ENCODE measurements at places on chromosomes 2 and 18.

- DNase-seq, result no peak
Observed at GRCh38 chr2:120077896-120078295, 65.0 kb downstream of the EPB41L5 start.

GRCh38 chr2:100755441-100755840 lies 64.5 kb upstream of the NPAS2 start:
- no peak for DNase-seq

DNA sequence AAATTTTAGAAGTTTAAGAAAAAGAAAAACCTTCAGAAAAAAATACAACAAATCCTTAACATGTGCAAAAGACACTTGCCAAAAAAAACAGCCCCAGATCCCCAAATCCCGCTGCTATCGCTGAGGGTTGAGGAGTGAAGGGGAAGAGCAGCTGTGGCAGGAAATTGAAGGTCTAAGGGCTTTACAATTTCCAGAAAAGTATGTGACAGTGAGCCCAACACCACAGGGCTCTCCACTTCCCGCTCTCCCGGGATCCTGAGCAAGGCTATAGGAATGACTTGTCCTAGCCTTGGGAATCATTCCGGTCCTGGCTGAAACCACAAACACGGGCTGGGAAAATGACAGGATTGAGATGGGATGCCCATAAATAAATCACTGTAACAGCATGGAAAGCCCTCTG lies 191.4 kb downstream of the TMEM163 start:
- no peak for DNase-seq

DNA sequence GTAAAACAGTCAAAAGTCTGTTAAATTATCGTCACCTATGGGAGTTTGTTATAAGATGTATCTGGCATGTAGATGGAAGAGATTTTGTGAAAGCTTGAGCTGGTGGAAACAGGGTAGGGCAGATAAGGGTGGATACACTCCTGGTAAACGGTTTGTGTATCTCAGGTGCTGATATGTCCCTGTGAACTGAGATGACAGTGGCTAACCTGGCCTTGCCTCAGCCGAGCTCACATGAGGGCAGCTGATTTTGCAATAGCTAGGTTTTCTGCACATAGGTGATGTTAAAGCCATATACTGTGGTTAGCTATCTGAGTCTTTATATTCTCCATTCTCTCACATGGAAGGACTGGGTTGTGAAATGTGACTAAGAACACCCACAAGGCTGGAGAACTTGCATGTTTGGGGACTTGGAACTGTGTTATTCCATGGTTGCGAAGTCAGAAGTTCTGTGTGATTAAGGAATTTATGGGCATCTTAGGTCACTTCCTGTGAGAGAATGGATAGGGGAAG lies 205.1 kb downstream of the TPGS2 start:
- no peak for DNase-seq

DNA sequence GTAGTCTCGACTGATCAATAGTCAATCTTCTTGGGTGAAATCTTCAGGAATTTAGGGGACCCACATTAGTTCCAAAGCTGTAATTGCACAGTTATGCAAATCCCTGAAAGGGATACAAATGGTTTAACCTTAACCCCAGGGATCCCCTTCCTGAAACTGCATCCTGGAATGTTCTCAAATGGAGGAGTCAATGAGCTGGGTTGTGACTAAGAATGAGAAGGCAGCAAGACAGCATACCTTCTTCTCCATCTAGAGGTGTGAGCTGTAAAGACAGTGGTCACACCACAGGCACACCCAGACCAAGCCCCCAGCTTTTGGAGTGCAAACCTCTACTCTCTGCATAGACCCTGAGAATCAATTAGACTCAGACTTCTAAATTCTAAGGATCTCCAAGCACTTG lies 164.7 kb upstream of the MEIS1 start:
- DNase-seq, result no peak

- no peak for DNase-seq
Observed at GRCh38 chr2:59737299-59737698, 816.2 kb downstream of the BCL11A start.

DNA sequence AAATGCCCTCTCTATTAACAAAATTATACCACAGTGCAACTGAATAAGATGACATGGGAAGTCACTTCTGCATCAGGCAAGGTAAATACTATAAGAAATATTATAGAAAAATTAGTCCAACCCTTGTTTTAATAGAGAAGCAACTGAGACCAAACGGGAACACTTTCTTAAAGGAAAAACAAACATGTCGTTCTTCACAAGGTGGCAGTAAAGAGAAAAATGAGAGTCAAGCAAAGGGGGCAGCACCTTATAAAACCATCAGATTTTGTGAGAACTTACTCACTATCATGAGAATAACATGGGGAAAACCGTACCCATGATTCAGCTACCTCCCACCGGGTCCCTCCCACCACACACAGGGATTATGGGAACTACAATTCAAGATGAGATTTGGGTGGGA lies 481.7 kb upstream of the CRIM1 start:
- no peak for DNase-seq

GRCh38 chr18:24126155-24126961 lies 12.5 kb upstream of the CABYR start:
- no peak for DNase-seq

GRCh38 chr2:28142386-28142785 lies 250.3 kb upstream of the FOSL2 start:
- no peak for DNase-seq

DNA sequence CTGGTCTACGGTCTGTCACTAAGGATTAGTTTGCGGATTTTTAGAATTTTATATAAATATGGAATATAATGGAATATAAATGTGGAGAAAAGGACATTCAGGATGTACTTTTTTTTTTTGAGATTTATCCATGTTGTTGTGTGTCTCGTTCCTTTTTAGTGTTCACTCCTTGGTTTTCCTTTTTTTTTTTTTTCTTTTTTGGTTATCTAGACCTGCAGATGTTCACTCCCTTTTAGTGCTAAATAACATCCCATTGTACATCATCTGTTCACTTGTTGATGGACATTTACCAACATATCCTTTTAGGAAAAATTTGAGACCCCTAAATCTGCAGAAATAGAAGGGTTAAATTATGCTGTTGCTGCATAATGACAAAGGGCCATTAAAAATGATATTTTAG lies 25.5 kb upstream of the RPL37A start:
- no peak for DNase-seq

DNA sequence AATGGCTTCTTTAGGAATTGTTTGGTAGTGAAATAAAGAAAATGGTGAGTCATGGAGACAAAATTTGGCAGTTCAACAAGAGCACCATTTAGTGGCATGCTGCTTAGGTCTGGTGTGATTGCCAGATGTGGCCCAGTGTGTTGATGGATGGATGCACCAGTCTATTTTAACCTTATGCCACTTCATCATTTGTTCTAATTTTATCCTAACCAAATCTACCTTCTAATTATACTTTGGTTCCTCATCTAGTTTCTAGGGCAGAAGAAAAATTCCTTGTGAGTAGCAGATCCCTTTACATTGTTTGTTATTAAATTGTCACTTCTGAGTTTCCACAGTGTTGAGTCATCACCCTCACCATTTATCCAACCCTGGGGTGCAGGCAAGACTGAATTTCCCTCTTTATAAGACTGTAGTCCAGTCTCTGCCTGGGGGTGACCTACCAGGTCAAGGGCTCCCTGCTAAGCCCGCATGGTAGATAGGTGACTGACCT lies 32.5 kb downstream of the NABP1 start:
- no peak for DNase-seq

DNA sequence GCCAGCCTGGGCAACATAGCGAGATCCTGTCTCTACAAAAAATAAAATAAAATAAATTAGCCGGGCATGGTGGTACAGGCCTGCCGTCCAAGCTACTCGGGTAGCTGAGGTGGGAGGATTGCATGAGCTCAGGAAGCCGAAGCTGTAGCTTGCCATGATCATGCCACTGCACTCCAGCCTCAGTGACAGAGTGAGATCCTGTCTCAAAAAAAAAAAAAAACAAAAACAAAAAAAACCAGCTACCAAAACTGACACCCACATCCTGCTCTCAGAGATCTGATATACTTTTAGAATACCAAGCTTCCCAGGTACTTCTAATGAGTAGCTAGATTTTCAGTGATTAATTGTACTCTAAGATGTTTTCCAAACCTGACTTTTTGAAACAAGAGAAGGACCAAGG lies 74.0 kb downstream of the TTC27 start:
- DNase-seq, result no peak

DNA sequence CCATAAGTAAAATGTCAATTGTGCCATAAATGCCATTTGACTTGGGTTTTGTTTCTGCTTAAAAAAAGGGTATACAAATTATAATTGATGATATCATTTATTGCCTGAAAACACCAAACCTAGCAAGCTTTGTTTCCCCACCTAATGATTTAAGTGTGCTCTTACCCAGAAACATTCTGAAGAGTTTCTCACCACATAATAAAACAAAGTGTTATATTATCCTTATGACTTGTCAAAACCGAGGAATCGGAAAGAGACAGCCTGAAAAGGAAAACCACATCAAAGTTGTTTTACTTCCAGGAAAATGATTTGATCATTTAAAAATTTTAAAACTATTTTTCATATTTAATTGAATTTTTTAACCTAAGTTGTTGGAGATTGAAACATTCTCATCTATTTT lies 170.5 kb upstream of the SLC39A10 start:
- DNase-seq, result no peak

DNA sequence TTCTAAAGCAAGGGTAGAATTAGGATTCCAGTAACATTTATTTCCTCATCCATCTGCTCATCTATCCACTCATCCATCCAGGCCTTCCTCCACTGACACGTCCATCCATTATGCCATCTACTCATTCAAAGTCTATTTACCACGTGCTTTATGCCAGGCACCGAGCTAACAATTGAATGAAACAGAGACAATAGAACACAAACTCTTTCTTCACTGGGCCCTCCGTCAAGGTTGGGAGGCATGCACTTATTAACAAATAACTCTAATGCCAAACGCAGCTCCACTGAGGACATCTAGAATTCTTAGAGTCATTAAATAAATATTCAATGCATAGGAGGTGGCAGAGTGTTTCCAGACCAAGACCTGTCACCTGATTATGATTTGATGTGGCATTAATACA lies 262.7 kb downstream of the CYRIA start:
- no peak for DNase-seq

GRCh38 chr2:20448246-20448976 lies 1.5 kb downstream of the RHOB start:
- DNase-seq, result peak; percentile 38

- no peak for DNase-seq
Observed at GRCh38 chr2:146240391-146240790, 1604.4 kb upstream of the ACVR2A start.

DNA sequence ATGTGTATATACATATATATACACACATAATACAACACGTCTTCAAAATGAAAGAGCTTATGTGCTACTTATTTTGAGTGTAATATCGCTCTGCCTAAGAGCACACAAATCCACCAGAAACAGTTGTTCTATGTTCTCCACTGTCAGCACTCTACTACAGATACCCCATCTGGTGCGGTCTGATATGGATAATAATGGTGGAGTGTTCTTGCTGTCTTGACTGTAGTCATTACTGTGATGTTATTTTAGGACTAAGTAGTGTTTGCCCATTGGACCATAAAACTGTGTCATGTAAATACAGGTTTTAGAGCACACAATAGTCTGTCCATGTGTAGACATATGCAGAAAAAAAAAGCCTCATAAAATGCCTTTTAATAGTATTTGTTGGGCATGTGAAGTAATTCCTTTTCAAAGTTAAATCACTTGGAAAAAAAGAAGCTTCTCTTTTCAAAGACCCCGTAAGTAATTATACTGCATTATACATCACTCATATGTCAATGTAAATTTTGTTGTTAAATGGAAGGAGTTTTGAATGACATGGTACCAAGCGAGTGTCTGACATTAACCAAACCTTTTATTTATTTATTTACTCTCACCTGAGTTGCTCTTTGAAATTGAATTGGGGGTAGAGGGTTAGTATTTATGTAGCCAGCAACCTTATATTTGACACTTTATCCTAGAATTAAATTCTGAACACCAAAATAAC lies 1249.2 kb upstream of the ZEB2 start:
- no peak for DNase-seq

DNA sequence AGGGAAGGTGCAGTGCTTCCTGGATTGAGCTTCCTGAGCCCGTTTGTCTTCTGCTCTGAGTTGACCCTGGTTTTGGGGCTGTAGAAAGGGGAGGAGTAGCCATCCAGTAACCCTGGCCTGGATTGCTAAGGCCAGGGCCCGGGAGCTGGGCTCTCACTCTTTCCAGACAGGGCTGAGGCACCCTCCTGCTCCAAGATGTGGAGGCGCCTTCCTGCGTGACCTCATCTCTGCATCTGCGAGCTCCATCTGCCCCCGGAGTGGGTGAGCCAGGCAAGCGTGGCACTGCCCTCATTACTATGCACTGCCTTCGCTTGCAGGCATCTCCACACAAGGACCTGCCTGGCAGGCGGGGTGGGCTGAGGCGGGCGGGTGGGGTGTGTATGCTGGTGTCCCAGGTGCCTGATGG lies 58.0 kb downstream of the RAB31 start:
- DNase-seq, result no peak
